NCI-H1105 treated with DMSO at 0.1 percent for 48 hours (cell line): ENCODE measurements at places on chromosomes 1 and 21.

DNA sequence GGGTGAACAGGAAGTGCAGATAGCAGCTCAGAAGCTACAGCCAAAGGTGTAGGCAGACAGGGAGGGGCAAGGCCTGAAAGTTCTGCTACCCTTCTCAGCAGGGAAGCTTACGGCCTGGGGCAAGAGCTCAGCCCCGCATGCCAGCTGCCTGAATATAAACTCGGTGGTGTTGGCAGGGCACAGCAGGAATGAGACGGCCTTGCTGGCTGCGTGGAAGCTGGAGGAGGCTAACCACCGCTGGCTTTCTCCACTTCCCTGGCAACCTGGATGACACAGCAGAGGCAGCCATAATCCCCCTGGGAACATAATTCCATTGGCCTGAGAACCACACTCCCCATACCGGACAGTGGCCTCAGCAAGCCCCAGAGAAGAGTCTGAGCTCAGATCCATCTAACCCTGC lies 81.9 kb upstream of the PRRC2C start:
- no peak for DNase-seq

- no peak for DNase-seq
Measured at GRCh38 chr1:207072233-207072632, 16.4 kb upstream of the C4BPB start.

- DNase-seq = no peak
Measured at GRCh38 chr1:38640371-38640770, 219.2 kb downstream of the RRAGC start.

DNA sequence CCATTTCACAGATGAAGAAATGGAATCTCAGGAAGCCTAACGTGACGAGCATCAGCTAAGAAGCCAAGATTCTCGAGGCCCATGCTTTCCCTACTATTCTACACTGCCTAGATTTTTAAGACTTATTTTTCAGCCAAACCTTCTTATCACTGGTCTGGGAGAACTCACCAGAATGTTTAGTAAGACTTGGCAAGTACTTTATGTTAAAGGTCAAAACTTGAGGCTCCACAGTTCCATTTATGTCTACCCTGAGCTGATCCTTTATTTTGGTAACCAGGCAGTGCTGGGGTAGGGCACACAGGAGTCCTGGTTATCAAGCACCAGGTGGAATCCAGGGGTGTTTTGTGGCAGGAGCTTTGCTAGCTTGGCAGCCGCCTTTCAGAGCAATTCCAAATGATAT lies 16.8 kb downstream of the PLXNA2 start:
- no peak for DNase-seq

DNA sequence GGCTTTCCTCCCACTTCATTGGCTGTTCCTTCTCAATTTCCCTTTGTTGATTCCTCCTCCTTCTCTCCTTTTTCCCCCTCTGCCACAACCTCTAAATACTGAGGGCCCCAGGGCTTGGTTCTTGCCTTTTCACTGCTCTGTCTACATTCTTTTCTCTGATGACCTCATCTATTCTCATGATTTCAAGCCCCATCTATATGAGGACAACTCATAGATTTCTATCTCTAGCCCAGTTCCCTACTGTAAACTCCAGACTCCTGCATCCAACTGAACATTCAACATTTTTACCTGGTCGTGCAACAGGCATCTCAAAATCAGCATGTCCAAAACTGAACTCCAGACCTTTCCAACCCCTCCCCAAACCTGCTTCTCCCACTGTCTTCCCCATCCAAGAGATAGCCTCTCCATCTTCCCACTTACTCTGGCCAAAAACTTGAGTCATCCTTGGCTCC lies 11.5 kb upstream of the SLC9A1 start:
- DNase-seq = no peak

GRCh38 chr1:28986306-28986910 lies 72.0 kb downstream of the EPB41 start:
- DNase-seq = no peak

- peak; percentile 75 for DNase-seq
Measured at GRCh38 chr1:27395441-27396195, 3.2 kb downstream of the GPR3 start.

DNA sequence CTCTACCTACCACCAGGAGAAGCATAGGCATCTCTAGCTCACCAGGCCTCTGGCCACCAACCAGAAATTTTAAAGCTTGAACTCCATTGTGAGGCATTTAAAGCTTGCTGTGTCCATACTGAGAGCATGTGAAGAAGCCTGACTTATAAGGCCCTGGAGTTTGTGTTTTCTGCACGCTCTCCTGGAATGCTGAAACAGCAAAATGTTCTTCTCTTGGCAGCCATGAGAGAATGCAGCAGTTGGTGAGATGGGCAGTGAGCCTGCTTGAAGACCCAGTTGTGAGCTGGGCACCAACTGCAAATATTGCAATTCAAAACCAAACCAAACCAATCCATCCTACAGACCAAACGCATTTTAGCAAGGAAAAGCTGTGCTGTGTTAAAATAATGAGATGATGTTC lies 170.0 kb upstream of the IVNS1ABP start:
- no peak for DNase-seq

DNA sequence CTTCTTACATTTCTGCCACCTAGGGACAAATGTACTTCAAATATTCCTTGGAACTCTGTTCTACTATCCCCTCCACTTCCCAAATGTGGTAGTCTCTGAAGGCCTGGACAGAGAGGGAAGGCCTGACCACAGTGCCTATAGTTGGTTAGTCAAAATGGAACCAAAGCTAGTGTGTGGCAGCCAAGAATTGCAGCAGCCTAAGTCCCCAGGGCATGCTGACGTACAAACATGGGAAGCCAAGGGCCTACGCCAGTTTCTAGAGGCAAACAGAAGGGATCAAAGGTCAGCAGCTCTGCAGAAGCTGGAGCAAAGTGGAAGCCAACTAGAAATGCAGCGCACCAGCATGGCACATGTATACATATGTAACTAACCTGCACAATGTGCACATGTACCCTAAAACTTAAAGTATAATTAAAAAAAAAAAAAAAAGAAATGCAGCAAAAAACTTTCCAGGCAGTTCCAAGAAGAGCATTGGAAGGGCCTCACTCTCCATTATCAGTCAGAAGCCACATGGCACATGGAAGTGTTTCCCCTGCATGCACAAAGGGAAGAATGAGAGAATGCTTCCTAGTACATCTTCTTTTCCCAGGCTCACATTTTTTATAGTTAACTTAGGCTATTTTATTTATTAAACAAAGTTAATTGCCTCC lies 39.4 kb upstream of the GADD45A start:
- DNase-seq = no peak

- DNase-seq = no peak
Measured at GRCh38 chr1:156667968-156668709, 9.1 kb downstream of the NES start.

DNA sequence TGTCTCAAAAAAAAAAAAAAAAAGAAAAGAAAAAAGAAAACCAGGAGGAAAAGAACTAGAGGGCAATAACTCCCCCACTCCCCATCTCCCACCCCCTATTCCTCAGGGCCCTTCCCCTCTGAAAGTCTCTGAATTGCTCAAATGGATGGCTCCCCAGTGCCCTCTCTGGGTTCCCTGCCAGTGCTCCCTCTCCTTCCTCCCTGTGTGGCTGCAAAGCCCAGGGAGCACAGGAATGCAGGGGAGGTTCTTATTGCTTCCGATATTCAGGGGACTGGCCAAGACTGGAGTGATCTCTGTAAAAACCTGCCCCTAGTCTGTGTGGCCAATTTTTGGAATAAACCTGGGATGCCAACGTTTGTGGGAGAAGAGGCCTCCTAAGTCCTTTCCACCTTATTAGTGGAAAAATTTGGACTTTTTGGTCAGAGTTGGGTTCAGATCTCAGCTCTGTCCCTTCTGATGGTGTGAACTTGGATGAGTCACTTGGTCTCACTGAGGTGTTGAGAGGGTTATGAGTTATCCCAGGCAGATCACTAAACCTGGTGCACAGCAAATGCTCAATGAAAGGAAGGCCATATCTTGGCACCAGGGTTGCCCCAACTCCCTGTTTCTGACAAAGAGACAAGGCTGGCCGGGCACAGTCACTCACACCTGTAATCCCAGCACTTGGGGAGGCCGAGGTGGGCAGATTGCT lies 13.4 kb upstream of the ARHGEF10L start:
- DNase-seq = no peak

DNA sequence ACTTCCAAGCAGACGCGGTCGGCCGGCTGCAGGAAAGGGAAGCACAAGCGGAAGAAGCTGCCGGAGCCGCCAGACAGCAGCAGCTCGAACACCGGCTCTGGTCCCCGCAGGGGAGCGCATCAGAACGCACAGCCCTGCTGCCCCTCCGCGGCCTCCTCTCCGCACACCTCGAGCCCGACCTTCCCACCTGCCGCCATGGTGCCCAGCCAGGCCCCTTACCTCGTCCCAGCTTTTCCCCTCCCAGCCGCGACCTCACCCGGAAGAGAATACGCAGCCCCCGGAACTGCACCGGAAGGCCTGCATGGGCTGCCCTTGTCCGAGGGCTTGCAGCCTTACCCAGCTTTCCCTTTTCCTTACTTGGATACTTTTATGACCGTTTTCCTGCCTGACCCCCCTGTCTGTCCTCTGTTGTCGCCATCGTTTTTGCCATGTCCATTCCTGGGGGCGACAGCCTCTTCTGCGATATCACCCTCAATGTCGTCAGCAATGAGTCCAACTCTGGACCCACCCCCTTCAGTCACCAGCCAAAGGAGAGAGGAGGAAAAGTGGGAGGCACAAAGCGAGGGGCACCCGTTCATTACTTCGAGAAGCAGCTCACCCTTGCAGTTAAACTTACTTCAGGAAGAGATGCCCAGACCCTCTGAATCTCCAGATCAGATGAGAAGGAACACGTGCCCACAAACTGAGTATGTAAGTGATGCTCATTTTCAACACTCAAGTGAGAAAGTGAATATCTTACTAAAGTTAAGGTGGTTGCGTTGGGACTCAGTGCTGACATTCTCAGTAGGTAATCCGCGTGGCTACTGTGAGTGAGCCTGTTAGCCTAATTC lies 25.5 kb downstream of the UTS2 start:
- no peak for DNase-seq

DNA sequence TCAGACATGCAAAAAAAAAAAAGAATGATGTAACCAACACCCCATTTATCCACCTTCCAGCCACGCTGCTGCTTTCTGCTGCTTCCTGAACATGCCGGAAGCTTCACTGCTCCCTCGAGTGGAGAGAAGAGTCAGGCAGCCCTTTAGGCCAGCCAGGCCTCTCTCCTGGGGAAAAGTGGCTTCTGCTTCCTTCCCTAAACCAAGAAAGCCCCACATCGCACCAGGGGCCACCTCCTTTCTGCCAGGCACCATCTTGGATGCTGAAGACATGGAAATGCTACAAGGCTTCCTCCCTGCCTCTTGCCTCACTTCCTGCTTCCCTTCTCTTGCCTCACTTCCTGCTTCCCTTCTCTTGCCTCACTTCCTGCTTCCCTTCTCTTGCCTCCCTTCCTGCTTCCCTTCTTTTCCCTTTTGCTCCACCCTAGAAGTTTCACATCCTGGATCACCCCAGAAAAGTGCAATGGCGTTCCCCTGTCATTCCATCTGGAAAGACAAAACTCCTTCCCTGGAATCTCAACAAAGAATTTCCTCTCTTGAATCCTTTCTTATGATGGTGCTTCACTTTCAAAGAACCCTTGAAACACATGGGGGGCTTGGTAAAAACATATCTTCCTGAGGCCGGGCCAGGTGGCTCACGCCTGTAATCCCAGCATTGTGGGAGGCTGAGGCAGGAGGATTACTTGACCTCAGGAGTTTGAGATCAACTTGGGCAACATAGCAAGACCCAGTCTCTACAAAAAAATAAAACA lies 18.7 kb downstream of the TNFRSF8 start:
- no peak for DNase-seq
